ENCODE measurements at places on chromosomes 16 and 17.

- DNase-seq, result no peak
Observed at GRCh38 chr17:77437017-77437416, 296.2 kb downstream of the SEC14L1 start.

DNA sequence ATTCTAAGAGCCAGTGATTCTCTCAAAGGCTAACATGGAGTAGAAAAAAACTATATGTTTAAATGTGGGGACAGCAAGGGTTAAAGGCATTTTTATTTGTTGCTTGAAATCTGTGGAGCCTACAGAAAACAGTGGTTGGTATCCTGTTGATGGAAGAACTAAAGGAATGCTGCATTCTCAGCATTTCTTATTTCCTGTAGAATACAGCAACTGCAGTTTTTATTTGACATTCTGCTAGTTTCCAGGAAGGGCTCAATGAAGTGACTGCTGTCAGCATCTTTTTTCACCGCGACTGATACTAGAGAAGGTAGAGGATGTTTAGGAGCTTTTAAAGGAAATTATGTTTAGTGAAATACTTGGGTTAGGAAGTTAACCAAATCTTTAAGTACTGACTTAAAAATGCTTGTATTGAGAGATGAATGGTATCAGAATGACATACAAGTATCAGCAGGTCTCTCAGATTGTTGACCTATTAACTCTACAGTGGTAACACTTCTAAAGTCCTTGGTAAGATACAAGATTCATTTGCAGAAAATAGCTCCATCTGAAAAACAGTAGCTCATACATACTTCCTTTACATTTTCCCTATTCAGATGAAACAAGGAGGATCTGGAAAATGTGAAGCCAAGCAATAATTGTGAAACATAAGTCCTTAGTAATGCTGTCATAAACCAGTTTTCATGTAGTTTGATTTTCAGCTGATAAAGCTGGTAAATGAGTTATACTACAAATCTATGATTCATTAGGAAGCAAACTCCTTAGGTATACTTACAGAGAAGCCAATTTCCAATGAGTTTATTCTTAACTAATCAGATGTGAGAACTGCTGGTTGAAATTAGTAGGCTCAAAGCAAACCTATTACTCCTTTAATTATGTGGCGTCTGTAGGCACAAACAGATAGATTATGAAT is 15.2 kb downstream of the CLTC start:
- no peak for DNase-seq

DNA sequence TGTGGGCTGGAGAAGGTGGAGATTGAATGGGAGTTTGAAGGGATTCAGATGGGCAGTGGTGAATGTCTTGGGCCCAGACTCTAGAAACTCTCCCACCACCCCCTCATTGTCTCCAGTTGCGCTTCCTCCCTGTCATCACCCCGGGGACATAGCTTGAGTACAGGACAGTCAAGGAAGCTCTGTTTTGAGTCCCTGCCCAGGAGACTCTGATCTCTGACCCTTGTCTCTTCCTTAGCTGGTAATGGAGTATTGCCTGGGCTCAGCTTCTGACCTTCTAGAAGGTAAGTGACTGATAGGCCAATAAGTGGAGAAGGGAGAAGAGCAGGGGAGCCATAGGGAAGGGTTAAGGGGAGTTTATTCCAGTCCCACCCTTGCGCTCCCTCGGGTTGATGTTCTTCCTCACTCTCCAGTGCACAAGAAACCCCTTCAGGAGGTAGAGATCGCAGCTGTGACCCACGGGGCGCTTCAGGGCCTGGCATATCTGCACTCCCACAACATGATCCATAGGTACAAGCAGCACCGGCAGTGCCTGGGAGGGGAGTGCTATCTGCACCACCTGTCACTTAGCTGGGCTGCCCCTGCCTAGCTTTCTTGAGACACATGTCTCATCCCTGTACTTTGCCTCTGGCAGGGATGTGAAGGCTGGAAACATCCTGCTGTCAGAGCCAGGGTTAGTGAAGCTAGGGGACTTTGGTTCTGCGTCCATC is 5.0 kb downstream of the TAOK2 start:
- no peak for DNase-seq

DNA sequence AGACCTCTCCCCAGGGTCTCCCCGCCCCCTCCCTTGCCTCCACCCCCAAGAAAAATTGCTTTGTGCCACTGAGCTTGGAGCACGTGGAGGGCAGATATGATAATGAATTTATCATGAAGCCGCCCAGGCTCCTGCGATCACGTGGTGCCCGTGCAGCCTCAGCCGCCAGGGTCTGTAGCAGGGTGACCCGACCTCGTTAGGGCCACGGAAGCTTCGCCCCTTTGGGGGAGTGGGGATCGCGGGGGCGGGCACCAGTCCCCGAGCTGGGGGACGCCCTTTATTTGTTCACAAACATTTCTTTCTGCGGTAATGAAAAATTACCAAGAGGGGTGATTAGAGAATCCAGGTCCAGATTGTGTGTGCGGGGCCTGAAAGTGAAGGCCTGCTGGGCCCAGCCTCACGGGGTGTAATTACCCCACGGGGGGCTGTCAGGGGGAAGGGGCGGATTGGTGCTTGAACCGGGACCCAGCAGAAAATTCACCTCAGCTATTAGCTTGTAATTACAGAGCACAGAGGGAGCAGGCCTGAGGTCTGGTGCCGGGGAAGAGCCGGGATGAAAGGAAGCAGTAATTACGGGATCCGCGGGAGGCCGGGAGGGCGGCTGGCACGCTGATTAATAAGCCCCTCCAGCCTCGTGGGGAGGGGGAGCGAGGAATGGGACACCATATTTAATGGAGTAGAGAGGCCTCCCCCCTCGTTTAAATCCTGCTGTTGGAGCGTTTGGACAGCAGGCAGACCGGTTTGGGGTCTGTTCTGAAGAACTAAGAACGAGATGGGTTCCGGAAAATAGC is 13.3 kb downstream of the GSE1 start:
- no peak for DNase-seq

GRCh38 chr17:39765766-39766165 is 28.0 kb downstream of the GRB7 start:
- no peak for DNase-seq

- peak; percentile 95 for DNase-seq
Observed at GRCh38 chr17:29613352-29613837, 9.3 kb downstream of the CORO6 start.

DNA sequence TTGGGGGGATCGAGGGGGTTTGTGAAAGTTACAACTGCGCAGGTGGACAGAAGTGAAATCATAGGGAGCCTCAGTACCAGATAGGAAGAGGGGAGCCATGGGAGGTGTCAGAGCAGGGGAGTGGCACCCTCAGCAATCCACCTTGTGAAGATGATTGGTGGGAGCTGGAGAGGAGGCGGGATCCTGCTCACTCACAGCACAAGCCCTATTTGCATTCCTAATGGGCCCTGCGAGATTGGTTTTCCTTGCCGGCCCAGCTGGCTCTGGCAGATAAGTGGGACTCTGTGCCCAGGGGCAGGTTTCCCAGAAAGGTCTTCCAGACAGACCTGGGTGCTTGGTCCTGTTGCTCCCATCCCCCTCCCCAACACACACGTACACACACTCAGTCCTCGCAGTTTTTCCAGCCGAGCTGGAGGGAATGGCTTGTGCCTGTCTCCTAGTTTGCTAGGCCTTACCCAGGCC is 9.4 kb downstream of the WNT3 start:
- no peak for DNase-seq

DNA sequence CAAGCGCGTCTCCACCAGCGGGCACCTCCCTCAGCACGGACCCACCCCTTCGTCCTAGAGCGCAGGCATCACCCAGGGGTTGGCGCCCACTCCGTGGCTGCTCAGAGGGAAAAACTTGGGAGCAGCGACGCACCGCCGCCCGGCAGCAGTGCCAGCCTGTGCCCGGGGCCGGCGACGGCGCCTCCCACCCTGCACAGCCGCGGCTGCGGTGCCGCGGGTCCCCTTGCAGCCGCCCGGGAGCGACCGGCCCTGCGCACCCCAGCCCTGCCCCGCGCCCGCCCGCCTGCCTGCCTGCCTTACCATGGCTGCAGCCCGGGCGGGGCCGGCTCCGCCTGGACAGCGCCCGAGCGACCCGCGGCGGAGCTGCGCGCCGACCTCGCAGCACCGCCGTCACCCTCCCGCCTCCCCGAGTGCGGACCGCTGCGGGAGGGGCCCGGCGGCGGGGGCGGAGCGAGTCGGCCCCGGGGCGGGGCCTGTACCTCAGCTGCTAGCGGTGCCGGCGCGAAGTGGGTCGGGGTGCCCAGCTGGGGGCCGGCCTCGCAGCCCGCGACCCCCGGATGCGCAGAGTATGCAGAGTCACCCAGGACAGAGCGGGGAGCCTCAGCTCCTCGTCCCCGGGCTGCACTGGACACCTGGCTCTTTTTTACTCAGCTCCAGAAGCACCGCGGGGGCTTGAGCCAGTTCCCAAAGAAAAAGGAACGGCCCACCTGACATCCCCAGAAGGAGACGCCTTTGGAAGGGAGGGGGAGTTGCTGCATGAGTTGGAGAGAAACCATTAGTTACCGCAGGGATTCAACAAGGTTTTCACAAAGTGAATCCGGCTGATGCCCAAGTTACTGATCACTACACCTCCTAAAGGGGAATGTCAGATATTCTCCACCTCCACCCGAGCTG is 17.5 kb upstream of the MTMR4 start:
- DNase-seq, result peak; percentile 55

DNA sequence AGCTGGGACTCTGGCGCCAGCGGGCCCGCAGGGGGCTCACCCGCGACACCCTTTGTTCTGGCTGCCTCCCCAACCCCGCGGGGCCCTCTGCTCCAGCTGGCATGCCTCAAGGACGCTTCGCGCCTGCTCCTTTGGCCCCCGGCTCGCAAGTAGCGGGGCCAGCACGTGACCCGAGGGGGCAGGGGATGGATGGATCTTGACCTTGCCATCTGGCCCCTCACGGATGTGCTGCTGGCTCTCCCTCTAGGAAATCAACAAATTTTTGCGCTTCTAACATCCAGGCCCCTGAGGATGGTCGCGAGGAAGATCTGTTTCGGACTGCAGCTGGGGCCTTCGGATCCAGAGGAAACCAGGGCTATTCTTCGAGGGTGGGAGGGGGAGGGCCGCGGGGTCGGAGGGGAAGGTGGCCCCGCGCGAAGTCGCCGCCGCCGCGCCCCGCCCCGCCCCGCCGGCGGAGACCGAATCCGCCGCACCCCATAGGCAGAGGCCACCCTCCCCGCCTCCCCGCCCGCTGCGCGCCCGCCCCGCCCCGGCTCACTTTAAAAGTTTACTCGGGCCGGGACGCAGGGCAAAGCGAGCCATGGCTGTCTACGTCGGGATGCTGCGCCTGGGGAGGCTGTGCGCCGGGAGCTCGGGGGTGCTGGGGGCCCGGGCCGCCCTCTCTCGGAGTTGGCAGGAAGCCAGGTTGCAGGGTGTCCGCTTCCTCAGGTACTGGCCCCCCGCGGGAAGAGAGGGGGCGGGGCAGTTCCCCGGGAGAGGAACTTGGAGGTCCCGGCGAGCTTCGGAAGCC is at the start of gene ACSF2:
Gene ACSF2 (plus strand): TSS at position 537 of the 790 bp plus-strand sequence. CDS start 44 bp downstream, at position 581.
- peak; percentile 67 for DNase-seq

- DNase-seq, result no peak
Observed at GRCh38 chr16:4850211-4850610, 2.9 kb downstream of the UBN1 start.

- DNase-seq, result no peak
Observed at GRCh38 chr17:42563143-42563509, 1.2 kb downstream of the COASY start.

- DNase-seq, result no peak
Observed at GRCh38 chr17:18037486-18037885, 1.5 kb downstream of the ATPAF2 start.

GRCh38 chr16:4293181-4293716 is 20.4 kb upstream of the TFAP4 start:
- no peak for DNase-seq

DNA sequence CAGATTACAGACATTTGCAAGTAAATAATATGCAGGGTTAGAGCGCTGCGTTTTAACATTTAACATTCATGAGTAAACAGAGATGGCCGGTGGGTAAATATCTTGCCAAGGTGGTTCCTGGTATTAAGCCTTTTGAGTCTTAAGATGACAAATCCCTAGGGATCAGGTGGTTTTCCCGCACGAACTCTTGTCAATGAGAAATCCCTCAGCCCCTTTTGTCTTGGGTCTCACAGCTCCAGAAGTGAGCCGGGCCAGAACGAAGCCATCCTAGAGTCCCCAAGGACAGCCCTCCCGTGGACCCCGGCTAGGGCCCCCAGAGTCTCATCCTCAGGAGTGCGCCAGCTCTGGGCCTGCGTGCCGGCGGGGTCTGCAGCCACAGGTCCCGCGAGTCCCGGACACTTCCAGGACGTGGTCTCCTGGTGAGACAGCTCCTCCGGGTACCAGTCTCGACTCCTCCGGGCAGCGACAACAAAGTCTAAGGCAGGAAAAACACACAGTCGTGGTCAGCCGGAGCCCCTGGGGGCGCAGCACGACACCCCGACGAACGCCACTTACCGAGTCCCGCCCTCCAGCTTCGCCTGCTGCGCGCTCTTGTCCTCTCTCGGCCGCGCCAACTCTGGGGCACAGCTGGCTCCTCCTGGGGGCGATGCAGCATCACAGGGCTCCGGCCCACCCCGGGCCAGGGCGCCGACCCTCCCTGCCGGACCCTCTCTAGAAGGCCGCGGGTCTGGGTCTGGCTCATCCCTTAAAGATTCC is 13.3 kb downstream of the MIS12 start:
- DNase-seq, result peak; percentile 15

GRCh38 chr16:75217389-75217851 is 1.4 kb upstream of the CTRB1 start:
- DNase-seq, result no peak

GRCh38 chr17:59311051-59311468 is 20.4 kb upstream of the YPEL2 start:
- DNase-seq, result peak; percentile 50

DNA sequence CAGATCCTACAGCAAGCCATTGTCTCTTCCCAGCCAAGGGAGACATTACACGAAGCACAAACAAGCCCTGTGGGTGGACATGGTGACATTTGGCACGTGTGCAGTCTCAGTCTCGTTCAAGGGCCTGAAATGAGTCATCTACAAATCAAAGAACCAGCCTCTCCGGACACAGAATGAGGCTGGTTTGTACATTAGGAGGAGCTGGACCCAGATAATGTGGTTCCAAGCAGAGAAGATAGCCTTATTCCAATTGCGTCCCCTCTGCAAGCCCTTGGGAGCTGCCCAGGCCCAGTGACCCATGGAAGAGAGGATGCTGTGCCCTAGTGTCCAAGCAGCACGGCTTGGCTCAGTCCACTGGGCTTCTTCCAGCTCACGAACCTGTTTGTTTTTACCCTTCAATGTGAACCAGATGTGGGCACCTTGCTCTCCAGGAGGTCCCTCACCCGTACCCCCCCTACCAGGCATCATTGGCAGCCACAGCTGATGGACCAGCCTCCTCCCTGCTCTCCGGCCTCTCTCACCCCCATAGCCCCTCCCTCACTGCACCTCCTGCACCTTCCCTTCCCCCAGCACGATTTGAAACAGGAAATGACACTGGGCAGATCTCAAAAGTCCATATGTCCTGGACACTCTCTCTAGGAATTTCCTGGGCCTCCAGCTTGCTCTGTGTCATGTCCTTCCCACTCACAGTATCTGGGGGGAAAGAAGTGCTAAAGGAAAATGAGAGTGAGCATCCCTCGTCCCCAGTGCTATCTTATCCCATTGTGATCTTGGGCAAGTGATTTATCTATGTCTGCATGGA is 26.2 kb downstream of the KPNA2 start:
- no peak for DNase-seq

GRCh38 chr17:33888455-33888854 is 366.6 kb upstream of the CCL2 start:
- DNase-seq, result no peak
